ENCODE measurements at places on chromosomes 6 and 20.

DNA sequence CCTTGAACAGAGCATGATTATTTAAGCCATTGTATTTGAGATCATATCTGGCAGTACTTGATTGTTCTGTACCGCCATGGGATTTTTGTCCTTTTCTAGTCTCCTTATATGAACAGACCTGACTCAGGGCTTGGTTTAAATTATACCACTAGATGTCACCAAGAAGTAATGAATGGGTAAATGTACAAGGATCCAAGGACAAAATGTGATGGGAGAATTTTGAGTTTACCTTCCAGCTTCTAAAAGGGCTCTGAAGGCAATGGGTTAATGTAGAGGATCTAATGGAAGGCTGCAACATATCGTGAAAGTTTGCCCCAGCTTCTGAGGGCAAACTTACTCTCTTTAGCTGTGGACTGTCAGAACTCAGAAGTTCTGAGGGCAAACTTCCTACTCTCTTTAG lies 12.0 kb downstream of the RNF8 start:
- DNase-seq: no peak

GRCh38 chr20:62297449-62298227 lies 5.2 kb upstream of the ADRM1 start:
- no peak for DNase-seq

DNA sequence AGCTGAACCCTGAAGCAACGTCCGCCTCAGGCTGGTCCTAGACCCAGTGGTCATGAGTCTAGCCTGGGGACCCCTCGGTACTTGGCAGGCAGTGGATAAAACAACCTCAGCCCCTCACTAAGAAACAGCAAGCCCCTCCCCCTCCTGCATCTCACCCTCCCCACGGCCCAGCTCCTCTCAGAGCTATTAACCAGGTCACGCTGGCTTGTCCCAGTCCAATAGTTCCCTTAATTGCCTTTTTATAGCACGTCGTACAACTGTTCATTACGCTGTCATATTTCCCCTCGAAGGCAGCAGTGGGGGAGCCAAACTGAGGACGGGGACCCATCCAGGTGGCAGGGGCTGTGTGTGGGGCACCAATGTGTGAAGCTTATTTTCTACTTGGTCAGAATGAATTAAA lies 8.6 kb upstream of the SLC32A1 start:
- DNase-seq: no peak

DNA sequence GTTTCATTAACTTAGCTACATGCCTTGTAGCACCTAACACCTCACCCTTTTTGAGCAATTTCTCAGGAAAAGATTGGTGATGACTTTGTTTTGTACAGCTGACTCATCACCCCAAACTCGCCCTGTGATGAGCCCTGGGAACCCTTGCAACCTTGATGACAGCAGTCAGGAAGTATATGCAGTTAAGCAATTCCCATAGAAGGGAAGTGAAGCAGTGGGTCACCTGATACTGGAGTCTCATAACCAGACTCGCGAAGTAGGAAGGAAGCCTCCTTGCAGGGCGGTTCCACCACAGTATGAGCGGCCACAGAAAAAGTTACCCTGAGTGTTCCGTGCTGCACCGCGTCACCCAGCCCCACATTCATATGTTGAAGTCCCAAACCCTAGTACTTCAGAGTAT lies 82.0 kb upstream of the EDN1 start:
- DNase-seq: peak; percentile 42

DNA sequence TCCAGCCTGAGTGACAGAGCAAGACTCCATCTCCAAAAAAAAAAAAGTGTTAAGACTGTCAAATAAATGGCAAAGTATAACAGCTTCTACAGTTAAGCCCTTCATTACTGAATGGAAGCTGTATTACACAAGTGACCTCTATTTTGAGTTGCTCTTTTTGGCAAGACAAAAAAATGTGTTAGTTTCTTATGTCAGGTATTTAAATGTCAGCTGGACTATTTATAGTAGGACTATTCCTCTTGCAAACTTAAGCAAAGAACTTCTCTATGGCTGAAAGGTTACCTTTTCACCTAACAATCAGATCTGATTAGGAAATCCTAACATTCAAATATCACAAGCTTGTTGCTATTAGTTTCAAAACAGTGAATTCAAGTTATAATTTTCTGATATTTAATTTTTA lies 12.4 kb downstream of the UBE2V1 start:
- no peak for DNase-seq

DNA sequence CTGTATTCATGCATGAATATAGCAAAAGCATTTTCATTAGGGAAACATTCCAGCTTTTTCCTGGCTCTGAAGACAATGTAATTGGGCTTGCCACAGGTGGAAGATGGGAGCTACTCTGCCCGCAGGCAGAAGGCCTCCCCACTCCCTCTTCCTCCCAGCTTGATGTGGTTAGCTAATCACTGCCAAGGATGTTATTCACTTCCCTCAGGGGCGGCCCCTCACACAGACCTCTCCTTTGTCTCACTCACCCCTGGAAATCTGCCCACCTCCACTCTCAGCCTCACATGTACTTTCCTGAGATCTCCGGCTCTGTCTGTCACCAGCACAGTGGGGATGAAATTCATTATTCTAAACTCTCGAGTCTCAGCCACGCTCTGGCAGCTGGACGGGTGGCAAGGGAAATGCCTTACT lies 100.7 kb downstream of the ANKRD60 start:
- DNase-seq: no peak

DNA sequence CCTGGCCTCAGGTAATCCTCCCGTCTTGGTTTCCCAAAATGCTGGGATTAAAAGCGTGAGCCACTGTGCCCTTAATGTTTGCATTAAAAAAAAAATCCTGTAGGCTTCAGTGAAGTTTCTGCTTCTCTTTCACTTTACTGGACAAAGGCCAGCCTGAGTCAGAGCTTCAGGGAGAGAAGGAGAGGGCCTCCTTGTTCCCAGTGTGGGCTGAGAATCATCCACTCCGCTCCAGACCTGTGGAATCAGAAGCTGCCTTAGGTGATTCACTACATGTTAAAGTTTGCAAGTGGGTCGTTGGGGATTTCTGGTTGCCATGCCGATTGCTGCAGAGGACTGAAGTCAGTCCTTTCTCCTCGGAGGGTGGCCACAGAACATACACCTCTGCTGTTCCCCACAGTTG lies 113.3 kb upstream of the EEF1E1 start:
- DNase-seq: peak; percentile 82

DNA sequence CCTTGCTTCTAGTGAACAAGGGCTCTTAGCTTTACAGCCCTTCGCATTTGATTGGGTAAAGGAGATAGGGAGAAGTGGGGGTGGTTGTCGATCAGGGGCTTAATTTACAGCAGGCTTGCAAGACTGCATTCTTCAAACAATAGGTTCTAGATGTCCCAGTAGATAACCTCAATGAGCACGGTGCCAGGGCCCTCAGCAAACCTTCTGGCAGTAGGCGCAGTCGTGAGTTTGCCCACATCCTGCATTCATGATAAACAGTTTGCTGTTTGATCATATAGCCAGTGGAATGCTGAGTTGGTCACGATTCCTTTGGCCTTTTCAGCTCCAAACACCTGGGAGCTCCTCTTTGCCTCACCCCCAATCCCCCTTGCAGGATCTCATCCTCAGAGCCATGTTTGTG lies 27.5 kb downstream of the SUN5 start:
- DNase-seq: no peak

DNA sequence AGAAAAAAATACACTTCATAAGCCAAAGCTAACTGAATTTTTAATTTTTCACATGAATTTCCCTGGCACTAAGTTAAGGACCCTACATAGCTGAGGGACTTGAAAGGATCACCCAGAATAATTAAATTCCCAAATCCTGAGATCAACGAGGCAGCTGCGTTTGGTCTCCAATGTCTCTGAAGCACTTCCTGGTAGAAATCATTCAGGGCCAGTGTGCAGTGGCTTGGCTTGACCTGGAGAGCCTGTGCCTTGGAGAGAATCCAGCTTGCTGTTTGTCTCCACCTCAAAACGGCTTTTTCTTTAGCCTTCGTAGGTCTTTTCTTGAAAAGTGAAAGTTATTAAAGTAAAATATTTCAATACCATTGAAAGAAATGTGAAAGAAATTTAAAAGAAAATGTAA lies 92.4 kb downstream of the SMOC2 start:
- no peak for DNase-seq

GRCh38 chr20:41142919-41143318 lies 5.6 kb downstream of the PLCG1 start:
- DNase-seq: no peak

- DNase-seq: peak; percentile 92
Measured at GRCh38 chr6:27280064-27280539, 32.0 kb downstream of the POM121L2 start.

DNA sequence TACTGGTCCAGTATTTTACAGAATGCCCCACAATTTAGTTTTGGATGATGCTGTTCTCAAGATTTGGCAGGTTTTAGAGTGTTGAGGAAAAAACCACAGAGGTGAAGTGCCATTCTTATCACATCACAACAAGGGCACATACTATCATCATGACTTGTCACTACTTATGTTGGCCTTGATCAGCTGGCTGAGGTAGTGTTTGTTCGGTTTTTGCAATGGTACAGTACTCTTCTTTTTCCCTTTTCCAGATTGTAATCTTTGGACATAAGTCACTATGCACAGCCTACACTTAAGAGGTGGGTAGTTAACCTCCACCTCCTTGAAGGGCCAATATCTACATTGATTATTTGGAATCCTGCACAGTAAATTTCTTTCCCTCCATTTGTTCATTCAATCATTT lies 8.8 kb downstream of the TENT5A start:
- no peak for DNase-seq

DNA sequence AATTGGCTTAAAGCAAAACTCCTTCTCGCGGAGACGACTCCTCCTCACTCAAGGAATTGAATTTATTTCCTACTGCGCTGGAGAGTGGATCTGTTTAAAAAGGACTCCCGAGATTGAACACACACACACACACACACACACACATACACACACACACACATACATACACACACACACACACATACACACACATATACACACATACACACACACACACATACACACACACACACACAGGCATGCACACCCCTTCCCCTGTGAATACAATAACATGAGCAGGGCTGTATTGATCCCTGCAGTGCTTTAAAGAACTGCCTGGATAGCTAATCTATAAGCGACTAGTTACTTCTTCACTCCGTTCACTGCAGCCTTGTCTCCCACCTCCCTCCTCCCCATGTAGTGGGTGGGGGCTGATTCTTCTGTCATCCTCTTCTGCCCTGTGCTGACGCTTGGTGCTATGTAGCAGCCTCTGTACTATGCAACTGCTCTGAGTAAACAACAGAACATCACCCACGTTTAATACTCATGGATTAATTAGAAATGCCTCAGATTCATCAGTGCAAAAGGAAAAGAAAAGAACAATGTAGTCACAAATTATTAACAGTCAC lies 549.0 kb downstream of the CDH26 start:
- no peak for DNase-seq

- no peak for DNase-seq
Measured at GRCh38 chr6:131724114-131724513, 13.3 kb upstream of the CTAGE9 start.

DNA sequence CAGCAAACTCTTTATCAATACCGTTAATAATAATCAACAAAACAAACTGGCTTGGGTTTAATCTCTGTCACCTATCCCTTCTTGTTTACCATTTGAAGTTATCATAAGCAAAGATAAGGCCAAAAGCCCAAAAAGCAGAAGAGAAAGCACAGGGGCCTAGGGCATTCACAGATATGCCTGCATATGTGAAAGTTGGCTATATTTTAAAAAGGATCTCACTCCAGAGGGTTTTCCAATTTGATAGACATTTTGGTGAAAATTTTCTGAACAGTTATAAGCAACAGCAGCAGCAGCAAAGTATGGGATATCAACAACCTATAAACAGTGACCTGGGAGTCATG lies 101.1 kb downstream of the ATXN1 start:
- no peak for DNase-seq

DNA sequence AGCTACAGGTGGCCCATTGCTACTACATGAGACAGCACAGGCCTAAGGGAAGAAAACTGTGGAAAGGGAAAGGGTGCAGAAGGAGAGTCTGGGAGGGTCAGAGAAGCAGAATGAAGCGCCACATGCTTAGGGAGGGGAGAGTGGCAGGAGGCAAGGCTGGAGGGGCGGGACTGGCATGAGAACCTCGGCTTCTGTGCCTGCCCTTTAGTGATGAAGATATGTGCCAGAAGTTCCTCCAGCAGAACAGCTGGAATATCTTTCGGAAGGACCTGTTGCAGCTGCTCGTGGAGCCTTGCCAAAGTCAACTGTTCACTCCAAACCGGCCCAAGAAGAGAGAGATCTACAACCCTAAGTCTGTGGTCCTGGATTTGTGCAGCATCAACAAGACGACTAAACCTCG lies 61.8 kb downstream of the CNBD2 start:
- DNase-seq: peak; percentile 26

GRCh38 chr6:126945812-126946360 lies 172.6 kb upstream of the RSPO3 start:
- DNase-seq: no peak

DNA sequence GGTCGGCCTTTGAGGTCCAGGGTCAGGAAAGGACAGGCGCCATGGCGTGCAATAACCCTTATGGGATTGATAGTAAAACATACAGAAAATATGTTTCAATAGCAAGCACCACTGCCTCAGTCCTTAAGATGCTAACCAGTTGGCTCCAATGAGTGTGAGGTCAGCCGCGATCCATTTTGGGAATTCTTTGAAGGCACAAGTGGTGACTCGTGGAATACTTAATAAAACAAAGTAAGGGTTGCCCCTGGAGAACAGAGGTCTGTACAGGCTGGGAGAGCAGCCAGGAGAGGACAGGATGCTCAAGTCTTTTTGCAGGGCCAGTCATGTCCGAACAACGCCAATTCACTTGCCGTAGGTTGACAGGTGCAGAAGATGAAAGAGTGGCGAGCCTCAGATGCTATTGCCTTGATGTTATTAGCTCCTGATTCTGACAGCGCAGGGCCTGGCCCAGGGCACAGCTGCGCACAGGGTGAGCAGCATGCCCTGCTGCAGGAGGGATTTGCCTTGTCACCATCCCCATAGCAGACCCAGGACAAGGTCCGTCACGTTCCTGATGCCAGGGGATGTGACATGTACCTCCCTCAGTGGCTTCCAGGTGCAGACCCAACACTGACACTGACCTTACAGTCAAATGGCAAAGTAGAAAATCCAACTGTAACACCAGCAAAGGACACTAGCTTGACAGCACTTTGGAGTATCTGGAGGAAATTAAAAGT lies 21.8 kb downstream of the SYNDIG1 start:
- no peak for DNase-seq

- DNase-seq: peak; percentile 80
Measured at GRCh38 chr6:170156448-170157375, 134.2 kb downstream of the DLL1 start.

Measured in osteoblast (primary cell).